ENCODE measurements at places on chromosomes 4 and X.
A peak's percentile ranks its signal among the peaks of the same experiment; 100 is the strongest.

GRCh38 chr4:142372530-142373260, 473.4 kb downstream of the INPP4B start:
- DNase-seq, result no peak

GRCh38 chr4:10192331-10192730, 75.7 kb upstream of the WDR1 start:
- no peak for DNase-seq

DNA sequence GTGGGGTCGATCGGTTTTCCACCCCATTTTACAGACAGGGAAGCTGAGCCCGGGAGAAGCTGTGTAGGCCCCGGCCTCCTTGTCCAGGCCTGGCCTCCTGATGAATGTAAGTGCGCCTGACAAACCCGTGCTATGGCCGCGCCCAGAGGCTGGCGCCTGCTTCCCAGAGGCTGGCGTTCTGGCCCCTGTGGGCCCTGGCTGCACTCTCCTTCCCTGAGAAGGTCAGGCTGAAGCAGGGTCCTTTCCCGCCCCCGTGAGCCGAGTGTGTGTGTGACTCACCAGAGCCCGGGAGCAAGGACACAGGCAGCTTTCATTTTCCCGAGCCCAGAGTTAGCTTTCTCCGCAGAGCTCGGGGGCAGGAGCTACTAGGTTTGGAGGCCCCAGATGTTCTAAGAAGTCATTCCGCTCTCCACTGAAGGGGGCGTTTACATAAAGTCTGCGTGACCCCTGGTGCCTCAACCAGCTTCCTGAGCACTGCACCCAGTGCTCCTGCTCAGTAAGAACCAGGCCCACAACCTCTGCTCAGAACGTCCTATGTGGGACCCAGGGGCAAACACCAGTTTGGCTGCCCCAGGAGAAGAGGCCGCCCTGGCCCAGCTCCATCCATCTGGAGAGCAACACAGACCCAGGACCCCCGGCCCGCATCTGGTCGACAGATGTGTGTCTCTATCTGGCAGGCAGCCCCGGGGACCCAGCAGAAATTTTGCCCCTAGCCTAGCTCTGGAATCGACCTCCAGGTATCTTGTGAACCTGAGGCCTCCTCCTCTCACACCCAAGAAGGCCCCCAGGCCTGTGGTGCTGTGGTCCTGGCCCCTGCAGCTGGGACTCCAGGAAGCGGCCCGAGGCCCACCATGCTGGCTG, 13.6 kb downstream of the UVSSA start:
- DNase-seq, result no peak

DNA sequence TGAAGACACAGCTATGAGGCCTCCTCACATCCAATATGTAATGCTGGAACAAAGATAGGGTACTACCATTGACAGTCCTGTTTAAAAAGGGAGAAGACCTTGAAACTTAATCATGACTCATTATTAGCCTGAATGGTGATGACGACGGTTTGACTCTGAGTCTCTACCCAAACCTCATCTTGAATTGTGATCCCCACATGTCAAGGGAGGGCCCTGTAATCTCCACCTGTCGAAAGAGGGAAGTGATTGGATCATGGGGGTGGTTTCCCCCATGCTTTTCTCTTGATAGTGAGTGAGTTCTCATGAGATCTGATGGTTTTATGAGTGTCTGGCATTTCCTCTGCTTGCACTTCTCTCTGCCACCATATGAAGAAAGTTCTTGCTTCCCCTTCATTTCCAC, 395.3 kb upstream of the CPEB2 start:
- no peak for DNase-seq

GRCh38 chrX:10010686-10011085, 43.5 kb downstream of the CLDN34 start:
- no peak for DNase-seq

DNA sequence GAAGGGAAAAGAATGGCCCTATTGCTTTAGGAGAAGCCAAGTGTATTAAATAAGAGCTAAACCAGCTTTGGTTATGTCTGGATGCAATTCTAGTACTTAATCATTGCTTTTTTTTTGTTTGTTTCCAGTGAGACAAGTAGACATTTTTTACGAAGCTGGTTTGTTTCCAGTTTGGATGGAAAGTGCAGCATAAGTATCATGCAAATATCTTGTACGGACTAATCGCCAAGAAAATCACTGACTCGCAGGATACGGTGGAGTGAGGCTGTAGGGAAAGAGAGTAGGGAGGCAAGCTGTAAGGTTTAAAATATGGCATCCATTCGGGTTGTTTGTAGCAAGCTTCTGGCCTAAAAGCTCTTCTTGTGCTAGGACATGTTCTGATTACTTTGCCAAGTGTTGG, 64.8 kb downstream of the HPGD start:
- no peak for DNase-seq

GRCh38 chrX:40175511-40176350, 78.0 kb upstream of the BCOR start:
- DNase-seq, result peak; percentile 54

DNA sequence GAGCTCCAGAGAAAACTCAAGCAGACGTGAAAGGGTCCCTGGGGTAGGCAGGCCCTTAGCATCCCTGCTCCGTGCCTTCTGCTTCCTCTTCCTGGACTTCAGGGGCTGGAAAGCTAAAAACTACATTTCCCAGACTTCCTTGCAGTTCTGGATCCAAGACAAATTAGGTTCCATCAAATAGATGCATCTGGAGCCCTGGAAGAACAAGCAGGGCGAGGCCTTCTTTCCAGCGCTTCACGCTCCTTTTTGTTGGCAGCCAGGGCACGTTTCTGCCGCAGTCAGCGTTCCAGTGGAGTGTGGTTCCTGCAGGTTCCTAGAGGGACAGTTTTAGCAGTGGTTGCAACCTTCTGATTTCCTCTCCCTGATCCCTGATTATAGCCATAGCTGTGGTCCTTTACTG, 53.6 kb upstream of the MSX1 start:
- DNase-seq, result no peak

GRCh38 chr4:54635318-54635717, 22.4 kb upstream of the KIT start:
- no peak for DNase-seq

DNA sequence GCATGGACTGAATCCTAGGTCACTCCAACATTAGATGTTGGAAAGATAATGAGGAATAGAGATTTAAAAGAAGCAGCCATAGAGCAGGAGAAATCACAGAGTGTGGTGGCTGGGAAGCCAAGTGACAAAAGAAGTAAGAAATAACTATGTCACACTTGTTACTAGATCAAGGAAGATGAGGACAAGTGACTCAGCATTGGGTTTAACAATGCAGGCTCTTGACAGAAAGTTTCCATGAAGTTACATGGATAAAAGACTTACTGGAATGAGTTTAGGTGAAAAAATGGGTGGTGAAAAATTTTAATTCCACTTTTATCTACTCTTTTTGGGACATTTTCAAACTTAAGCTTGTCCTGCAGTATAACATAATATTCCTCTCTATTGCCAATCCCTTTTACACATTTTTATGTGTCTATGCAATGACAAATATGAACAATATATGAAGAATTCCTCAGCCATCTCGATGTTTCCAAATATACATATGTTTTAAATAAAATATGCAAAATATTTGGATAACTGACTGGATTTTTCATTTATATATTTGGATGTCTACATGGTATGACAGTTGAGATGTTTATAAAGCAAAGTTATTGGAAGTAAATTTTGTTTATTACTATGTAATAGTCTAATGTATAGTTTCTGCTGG, 462.6 kb downstream of the IL15 start:
- DNase-seq, result no peak

- DNase-seq, result no peak
Observed at GRCh38 chr4:185925910-185926360, 113.9 kb upstream of the SORBS2 start.

- DNase-seq, result no peak
Observed at GRCh38 chr4:101102114-101102742, 245.1 kb downstream of the PPP3CA start.

DNA sequence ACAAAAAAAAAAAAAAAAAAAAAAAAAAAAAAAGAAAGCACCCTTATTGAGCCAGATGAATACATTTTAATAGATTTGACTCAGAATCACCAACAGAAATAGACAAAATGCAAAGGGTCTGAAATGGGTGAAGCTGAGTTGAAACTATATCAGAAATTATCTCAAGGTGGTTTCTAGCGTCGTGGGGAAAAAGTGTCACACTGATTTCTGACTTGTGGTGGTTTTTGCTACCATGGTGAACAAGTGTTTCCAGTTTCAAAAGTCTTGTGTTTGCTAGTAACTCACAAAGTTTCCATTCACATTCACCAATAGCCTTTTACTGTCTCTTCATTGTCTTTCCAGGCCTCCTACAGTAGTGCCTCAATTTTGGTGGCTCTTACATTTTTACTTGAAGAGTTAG, 135.5 kb downstream of the ARHGAP24 start:
- DNase-seq, result no peak

GRCh38 chrX:70172221-70172620, 5.1 kb upstream of the DGAT2L6 start:
- no peak for DNase-seq

- no peak for DNase-seq
Observed at GRCh38 chrX:128714425-128714824, 662.2 kb upstream of the ACTRT1 start.

- DNase-seq, result no peak
Observed at GRCh38 chrX:29215251-29215650, 628.0 kb downstream of the IL1RAPL1 start.

GRCh38 chr4:1776521-1777161, 16.5 kb upstream of the FGFR3 start:
- DNase-seq, result no peak

GRCh38 chrX:110409925-110410324, 51.3 kb downstream of the RTL9 start:
- DNase-seq, result no peak

DNA sequence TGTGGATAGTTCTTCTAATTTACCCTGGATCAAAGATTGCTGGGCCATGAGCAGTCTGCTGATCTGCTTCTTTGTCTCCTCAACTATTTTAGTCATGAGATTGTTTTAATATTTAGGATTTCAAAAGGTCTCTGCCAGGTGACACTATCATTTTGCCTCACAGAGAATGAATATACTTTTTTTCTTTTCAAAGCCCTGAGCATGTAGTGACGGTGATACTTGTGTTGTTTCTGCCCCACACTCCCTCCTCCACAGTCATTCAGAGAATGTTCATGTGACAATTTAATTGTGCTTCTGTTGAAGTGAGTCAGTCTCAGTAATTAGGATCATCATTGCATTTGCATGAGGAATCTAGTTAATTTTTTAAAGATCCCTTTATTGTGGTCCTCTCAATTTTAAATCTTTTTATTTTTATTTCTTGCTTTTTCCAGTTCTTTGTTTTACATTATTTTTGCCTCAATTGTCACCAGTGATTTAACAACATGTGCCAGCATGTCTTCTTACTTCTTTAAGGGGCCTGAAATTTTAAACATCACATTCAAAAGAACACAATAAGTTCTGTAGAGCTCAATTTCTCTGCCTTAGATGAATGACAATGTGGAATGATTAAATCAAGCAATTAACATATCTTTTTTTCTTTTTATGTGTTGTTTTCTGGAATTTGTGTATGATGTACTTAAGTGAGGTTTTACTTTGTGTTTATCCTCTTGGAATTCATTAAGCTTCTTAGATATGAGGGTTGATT, 12.3 kb downstream of the MMRN1 start:
- DNase-seq, result no peak

GRCh38 chr4:154545689-154546088, 4.5 kb downstream of the PLRG1 start:
- DNase-seq, result no peak

- DNase-seq, result no peak
Observed at GRCh38 chrX:34810364-34810763, 132.2 kb upstream of the FAM47B start.

- DNase-seq, result no peak
Observed at GRCh38 chr4:57943682-57944081, 833.5 kb upstream of the IGFBP7 start.

DNA sequence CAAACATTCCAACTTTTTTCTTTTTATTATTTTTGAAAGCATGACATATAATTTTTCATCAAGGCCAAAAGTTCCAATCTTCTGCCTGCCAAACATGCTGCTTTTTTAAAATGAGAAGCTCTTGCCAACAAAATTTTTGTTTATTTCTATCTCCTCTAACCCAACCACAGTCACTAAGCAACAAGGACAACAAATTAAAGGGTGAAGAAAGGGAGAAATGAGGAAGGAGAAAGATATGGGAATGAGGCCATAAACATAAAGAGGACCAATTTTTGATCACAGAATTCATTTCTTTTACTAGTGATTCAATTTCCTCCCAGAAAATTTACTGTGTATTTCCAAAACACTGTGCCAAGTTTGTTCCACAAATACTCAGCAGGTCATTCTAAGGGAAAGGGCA, 537.0 kb upstream of the DIAPH2 start:
- DNase-seq, result no peak

DNA sequence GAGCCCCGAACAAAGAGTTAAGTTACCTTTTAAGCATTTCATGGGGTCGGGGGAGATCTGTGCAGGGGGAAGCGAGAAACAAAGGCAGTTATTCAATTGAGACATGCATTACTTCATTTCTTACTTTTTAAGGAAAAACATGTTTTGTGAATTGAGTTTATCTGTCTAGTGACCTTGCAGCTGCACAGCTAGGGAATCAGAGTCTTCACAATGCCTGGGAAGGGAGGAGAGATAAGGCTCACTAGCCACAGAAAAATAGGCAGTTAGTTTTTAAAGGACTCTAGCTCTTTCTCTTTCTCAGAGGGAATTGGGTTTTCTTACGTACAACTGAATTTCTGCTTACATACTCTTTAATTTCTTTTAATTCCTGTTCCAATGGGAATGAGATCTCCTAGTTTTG, 26.2 kb upstream of the ZBTB33 start:
- DNase-seq, result no peak

DNA sequence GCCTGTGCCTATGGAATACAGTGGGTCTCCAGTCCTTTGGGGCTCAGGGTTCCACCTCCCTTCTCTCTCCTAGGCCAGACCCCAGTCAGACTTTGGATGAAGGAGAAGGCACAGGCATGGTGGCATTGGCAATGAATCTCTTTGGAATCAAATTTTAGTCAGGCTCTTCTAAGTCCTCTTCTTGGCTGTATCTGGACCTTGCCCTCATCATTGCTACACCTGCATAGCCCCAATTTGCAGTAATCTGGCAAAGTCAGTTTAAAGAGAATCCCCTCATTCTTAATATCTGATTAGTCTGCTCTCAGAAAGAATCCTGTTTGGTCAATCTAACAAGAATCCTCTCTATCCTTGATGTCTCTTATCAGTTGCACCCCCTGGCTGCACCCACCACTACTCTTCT, 77.6 kb downstream of the SLC16A2 start:
- no peak for DNase-seq

DNA sequence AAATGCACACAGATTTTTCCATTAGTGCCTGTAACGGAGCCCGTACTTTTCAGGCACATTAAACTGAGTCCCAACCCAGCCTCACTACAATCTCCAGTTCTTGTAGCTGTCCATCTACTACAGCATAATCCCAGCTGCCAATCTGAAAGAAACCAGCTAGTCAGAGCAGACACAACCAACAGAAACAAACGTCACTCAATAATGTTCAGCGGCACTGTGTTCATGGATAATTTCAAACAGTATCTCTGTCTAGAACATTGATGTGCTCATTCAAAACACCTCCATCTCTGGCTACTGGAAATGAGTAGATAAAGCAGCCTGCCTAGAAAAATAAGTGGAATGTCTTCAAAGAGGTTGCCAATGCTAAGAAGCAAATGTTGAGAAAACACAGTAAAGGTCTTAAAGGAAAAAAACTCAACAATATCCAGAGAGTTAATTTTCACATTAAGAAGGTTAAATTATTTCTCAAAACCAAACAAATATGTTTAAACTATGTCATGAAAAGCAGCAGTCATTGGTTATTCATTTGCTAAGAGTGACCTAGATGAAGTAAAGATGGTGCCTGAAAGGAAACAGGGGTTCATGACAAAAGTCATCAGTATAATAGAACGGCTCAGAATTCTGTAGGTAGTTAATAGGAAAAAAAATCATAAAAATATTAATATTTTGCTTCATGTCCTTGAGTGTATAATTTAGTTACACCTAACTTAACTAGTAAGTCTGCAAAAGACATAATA, 245.1 kb upstream of the MAB21L2 start:
- DNase-seq, result no peak
